ENCODE measurements at places on chromosomes 2 and 18.

DNA sequence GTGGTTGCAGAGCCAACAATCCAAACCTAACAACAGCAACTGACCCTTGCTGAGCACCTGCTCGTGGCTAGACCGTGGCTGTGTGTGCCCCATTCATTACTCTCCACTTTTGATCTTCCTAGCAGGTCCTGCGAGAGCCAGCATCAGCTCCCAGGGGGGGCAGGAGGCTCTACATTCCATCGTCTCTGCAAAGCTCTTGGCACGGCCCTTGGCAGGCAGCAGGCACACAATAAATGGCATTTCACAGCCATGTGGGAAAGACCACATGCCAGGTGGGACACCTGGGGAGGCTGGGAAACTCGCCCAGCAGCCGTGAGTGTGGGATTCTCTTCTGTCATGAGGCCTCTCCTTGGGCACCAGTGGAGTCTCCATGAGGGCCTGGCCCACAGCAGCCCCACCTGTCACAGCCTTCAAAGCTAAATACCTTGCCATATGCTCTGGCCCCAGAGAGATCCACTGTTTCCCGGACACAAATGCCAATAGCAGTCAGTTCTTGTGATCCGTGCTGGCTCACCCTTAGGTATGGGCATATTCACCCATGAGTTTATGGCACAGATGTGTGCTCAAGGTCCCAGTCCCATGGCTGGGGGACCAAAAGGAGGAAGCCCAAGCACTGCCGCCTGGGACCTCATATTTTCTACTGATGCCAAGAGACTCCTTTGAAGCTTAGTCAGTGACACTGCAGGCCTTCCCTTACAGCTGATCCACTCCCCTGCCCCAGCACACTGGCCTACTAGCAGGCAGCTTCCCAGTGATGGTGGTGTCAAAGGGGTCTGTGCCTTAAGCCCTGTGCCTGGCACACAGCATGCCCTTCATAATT lies 6.8 kb upstream of the TEX51 start:
- DNase-seq: no peak

DNA sequence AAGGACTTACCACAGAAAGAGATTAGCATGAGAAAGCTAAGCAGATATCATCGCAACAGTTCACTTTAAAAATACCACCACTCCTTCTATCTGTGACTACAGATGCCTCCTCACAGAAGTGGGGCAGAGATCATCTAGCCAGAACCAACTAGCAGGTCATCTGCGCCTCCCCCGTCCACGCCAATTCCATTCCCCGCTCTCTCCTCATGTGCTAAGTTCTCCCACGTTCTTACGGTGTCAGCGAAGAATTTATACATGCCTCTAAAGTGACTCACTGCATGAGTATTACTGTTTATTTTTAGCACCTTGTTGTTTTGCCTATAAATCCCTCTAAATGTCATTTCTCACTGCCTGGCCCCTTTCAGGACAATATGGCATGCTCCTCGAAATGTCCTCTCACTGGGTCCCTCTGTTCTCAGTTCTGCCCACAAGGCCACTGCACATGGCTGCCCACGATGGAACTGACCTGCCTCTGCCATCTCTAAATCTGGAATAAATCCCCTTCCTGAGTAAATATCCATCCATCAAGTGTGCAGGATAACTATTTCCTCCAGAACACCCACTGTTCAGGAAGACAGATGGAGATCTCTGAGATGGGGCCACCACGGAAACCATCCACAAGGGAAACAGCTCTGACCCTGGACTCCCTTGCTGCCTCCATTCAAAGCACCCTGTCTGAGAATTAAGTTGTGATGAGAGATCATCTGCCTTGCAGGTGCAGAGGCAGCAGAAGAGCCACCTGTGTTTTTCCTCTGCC lies 137.7 kb downstream of the IRS1 start:
- DNase-seq: no peak

DNA sequence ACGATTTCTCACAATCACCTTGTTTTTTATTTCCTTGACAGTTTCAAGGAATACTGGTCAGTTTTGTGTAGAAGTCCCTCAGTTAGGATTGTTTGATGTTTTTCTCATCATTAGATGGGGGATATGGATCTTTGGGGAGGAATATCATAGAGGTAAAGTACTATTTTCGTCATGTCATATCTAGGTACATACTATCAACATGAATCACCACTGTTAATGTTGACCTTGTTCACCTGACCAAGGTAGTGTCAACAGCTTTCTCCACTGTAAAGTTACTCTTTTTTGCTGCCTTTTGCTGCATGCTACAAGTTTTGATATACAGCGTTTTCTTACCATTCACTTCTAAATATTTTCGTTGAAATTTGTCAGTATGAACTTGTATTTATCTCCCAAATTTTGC lies 32.7 kb downstream of the NLRC4 start:
- no peak for DNase-seq

GRCh38 chr2:219570194-219570923 lies 980 bp downstream of the OBSL1 start:
- no peak for DNase-seq

GRCh38 chr2:148416248-148416647 lies 228.3 kb upstream of the EPC2 start:
- DNase-seq: no peak

DNA sequence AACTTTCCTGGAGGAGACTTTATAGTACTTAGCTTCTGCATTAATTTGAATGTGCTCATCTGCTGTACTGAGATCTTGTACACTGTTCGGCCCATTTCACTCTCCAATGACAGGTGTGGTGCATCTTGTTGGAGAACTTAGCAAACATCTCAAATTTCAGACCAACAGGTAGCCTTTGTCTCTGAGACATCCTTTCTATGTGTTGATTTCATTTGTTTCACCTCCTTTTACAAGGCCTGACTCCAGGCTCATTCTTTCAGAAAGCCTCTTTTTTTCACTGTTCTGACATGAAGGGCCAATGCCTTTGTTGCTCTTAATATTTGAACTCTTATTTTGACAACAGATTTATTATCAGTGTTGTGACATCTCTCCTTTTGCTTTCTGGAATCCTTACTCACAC lies 271.8 kb upstream of the FANCL start:
- no peak for DNase-seq

GRCh38 chr2:85756822-85757435 lies 3.1 kb downstream of the ATOH8 start:
- no peak for DNase-seq

Measured in stimulated activated CD8-positive, alpha-beta memory T cell treated with anti-CD3 and anti-CD28 coated beads, Interleukin-12 subunit alpha, Interleukin-12 subunit beta, amount 100 ng/mL, for 4 hours (primary cell).